ENCODE measurements at places on chromosomes 4 and X. TPM values are rescaled to one million over a fixed set of nuclear protein-coding genes. Genes with fewer than 3 reads are reported as not detected.

Gene TREX2
- 1.8 TPM for total RNA-seq

Gene SLC2A9
- total RNA-seq: 4.3 TPM

Gene VEGFD
- 0.46 TPM for total RNA-seq

Gene SHROOM3
- total RNA-seq: 1.6 TPM

Gene OCIAD1
- total RNA-seq: 72.9 TPM

Gene SMAD1
- 12.5 TPM for total RNA-seq

Gene CCNG2
- total RNA-seq: 25.4 TPM

Gene GPRASP1
- total RNA-seq: 4.0 TPM

Gene BGN
- total RNA-seq: 9.0 TPM

Gene MTMR8
- total RNA-seq: not detected

Gene ANKRD50
- 42.8 TPM for total RNA-seq

Gene TXK
- total RNA-seq: not detected

Gene ARHGEF38
- total RNA-seq: not detected

Gene IQSEC2
- 5.1 TPM for total RNA-seq

Gene ASB9
- total RNA-seq: 0.57 TPM

Gene PGRMC1
- 133 TPM for total RNA-seq

Gene FOXR2
- not detected for total RNA-seq

Gene C4orf36
- 0.28 TPM for total RNA-seq

Gene HOPX
- under 0.01 TPM for total RNA-seq

Gene PRR32
- not detected for total RNA-seq

Gene RIPPLY1
- total RNA-seq: not detected

Gene SNX25
- 26.9 TPM for total RNA-seq

Gene TMPRSS11B
- not detected for total RNA-seq

Gene KLHL4
- 0.43 TPM for total RNA-seq

Gene FGF5
- total RNA-seq: 2.3 TPM

Gene CFAP299
- total RNA-seq: 2.3 TPM

Gene FAM184B
- total RNA-seq: under 0.01 TPM

Gene MAB21L2
- under 0.01 TPM for total RNA-seq

Gene HTRA3
- 10.4 TPM for total RNA-seq

Gene HHIP
- 0.43 TPM for total RNA-seq

Gene SOX3
- total RNA-seq: not detected

Gene UGT2B15
- not detected for total RNA-seq
